ENCODE measurements at places on chromosomes 2 and 18.

DNA sequence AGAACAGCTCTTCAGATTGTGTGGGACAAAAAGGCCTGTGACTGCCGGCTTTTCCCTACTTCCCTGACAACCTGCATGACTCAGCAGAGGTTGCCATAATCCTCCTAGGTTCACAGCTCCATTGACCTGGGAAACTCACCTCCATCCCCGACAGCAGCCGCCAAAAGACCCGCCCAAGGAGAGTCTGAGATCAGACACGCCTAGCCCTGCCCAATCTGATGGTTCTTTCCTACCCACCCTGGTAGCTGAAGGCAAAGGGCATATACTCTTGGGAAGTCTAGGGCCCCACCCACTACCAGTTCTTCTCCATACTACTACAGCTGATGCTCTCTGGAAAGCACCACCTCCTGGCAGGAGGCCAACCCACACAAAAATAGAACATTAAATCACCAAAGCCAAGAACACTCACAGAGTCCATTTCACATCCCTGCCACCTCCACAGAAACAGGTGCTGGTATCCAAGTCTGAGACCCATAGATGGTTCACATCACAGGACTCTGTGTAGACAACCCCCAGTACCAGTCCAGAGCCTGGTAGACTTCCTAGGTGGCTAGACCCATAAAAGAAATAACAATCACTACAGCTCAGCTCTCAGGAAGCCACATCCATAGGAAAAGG is 140.6 kb downstream of the NETO1 start:
- DNase-seq: no peak

- DNase-seq: no peak
Observed at GRCh38 chr2:56376699-56377665, 193.2 kb downstream of the CCDC85A start.

GRCh38 chr2:134133622-134134312 is 120.1 kb upstream of the MGAT5 start:
- DNase-seq: no peak

GRCh38 chr18:52136532-52136931 is 203.5 kb upstream of the DCC start:
- no peak for DNase-seq

DNA sequence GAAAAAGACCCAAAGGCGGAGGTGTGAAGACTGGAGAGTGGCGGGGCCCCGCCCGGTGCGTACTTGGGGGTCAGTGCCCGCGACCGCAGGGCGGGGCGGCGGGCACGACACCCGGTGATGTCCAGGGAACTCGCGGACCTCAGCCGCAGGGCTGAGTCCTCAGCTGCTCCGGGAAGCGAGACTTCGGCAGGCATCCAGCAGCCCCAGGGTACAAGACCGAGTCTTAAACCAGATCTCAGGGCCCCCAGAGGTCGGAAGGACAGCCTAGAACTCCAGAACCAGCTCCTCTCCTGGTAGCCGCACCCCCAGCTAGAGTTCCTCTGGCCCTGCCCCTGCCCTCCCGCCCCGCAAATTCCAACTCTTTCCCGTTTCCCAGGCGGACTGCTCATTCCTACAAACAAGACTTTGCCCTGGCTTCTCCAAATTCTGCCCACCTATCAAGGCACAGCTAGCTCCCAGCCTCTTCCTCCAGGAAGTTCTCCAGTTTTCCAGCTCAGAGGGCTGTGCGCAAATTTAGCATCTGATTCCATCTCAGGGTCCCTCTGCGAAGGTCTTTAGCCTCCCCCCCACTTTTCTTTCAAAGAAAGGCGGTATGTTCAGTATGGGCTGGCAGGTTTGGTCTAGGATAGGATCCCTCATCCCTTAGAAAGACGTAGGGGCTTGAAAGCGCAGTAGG is 26.0 kb upstream of the NOTO start:
- DNase-seq: peak; percentile 69

DNA sequence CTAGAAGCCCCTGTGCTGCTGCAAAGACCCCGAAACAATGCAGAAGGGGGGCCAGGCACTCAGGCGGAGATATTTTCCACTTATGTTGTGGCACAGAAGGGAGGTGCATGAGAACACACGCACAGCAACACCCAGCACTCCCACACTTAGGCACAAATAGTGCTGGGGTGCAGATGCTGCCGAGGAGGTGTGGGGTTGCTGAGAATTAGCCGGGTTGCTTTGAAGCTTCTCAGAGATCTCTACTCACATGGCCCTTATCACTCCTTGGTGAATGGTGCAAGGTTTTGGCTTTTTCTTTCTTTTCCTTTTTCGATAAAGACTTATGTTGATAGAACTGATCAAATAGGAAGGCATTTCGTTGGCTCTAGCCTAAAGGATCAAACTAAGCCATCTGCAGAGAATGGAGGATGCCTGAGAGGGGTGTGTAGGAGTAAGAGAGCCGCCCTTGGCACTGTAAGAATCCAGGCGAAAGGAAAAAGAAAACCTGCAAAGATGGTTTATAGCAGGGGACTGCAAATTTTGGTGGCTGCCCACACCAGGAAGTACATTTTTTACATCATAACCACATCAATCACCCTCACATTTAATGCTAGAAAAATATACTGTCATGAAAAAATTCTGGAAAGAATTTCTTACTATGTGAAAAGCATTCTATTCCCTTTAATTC is 27.9 kb upstream of the FHL2 start:
- DNase-seq: no peak

DNA sequence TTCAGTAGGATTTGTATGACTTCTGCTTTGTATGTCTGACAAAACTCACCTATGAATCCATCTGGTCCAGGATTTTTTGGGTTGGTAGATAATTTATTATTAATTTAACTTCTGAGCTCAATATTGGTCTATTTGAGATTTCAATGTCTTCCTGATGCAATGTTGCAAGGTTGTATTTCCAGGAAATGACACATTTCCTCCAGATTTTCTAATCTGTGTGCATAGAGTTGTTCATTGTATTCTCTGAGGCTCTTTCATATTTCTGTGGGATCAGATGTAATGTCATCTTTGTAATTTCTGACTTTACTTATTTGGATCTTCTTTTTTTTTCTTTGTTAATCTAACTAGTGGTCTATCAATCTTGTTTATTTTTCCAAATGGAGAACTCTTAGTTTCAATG is 584.7 kb upstream of the SETBP1 start:
- no peak for DNase-seq

- no peak for DNase-seq
Observed at GRCh38 chr18:70176537-70176936, 28.9 kb downstream of the RTTN start.

- no peak for DNase-seq
Observed at GRCh38 chr18:37572736-37573135, 7.1 kb upstream of the CELF4 start.

- DNase-seq: no peak
Observed at GRCh38 chr2:62540408-62541168, 34.6 kb upstream of the TMEM17 start.

GRCh38 chr2:226124548-226125011 is 675.0 kb downstream of the IRS1 start:
- no peak for DNase-seq

DNA sequence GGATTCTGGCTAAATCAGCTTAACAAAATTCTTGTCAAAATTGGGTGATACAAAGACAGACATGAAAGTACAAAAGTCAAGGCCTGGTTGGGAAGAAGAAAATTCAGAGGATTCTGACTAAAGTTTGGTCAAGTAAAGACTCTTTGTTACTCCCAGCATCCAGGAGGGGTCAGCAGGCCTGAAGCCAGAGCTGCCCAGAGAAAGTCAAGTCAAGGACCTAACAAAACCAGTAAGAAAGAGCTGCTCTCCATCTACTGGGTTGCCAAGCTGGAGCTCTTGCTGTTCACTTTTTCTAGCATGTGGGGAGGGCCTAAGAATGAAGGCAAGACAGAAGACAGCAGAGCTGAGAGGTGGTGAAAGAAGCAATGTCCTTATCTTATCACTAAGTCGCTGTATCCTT is 143.3 kb downstream of the C1D start:
- DNase-seq: no peak

DNA sequence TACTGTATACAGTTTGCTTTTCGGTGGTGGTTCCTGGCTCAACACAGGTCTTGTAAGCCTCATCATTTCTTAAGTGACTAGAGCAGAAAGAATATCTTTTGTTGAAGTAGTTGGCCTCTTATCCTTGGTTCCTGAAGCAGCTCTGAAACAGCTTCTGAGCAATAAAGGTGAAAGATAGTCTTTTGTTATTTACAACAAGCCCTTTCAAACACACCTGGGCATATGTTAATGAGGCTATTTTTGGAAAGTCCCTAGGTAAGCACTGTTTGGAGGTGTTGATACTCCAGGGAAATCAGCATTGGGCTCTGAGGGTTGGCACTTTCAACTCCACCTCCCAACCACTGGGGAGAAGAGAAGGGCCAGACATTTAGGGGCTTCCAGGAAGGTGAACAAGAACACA is 211.0 kb downstream of the MCFD2 start:
- DNase-seq: peak; percentile 69

GRCh38 chr2:11055679-11056215 is 99.5 kb upstream of the SLC66A3 start:
- DNase-seq: no peak

- no peak for DNase-seq
Observed at GRCh38 chr2:128236491-128237035, 82.1 kb downstream of the HS6ST1 start.

GRCh38 chr2:8525582-8526402 is 156.1 kb upstream of the ID2 start:
- DNase-seq: peak; percentile 68

GRCh38 chr18:40159141-40160017 is 1795.7 kb upstream of the PIK3C3 start:
- DNase-seq: no peak

DNA sequence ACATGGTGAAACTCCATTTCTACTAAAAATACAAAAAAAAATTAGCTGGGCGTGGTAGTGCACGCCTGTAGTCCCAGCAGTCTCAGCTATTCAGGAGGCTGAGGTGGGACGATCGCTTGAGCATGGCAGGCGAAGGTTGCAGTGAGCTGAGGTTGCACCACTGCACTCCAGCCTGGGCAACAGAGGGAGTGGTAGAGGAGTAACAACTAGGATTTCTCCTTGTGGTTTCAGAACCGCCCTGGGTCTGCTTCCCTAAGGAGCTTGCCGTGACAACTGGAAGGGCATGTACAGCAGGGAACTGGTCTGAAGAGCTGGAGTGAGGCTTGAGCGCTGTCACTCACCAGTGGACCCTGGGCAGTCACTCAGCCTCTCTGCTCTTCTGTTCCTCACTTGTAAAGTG is 29.1 kb downstream of the REEP1 start:
- no peak for DNase-seq

DNA sequence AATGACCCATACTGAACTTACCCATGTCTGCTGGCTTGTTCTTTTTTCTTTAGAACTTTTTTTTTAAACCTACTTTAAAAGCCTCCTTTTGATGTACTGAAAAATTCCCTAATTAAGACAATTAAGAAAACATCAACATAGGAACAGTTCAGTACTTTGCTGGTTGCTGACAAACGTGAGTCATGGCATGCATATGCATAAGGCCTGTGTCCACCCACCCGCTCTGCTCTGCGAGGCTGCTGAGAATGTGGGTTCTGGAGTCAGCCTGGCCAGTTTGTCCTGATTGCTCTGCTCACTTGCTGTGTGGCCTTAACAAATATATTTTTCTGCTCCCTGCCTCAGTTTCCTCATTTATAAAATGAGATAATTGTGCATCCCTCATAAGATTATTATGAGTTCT is 27.3 kb downstream of the LAMA3 start:
- DNase-seq: peak; percentile 66

GRCh38 chr2:84849271-84849952 is 31.5 kb downstream of the TRABD2A start:
- DNase-seq: no peak

DNA sequence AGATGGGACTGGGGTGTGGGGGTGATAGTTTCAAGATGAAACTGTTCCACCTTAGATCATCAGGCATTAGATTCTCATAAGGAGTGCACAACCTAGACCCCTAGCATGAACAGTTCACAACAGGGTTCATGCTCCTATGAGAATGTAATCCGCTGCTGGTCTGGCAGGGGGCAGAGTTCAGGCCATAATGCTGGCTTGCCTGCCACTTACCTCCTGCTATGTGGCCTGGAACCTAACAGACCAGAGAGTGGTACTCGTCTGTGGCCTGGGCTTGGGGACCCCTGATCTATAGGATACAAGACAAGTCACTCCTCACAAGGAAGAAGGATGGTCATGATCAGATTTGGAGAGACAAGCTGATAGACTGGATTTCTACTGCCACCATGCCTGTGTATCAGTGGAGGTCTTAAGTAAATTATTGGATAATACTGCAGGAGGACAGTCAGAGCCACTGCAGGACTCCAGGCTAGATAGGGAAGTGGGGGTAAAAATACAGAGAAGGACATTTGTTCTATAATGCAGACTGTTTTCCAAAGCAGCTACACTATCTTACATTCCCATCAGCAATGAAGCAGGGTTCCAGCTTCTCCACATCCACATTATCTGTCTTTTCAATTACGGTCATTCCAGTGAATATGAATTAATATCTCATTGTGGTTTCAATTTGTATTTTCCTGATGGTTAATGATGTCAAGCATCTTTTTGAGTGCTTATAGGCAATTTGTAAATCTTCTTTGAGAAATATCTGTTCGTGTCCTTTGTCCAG is 28.8 kb upstream of the APOB start:
- no peak for DNase-seq

GRCh38 chr18:10751653-10752052 is 225.8 kb downstream of the NAPG start:
- no peak for DNase-seq

DNA sequence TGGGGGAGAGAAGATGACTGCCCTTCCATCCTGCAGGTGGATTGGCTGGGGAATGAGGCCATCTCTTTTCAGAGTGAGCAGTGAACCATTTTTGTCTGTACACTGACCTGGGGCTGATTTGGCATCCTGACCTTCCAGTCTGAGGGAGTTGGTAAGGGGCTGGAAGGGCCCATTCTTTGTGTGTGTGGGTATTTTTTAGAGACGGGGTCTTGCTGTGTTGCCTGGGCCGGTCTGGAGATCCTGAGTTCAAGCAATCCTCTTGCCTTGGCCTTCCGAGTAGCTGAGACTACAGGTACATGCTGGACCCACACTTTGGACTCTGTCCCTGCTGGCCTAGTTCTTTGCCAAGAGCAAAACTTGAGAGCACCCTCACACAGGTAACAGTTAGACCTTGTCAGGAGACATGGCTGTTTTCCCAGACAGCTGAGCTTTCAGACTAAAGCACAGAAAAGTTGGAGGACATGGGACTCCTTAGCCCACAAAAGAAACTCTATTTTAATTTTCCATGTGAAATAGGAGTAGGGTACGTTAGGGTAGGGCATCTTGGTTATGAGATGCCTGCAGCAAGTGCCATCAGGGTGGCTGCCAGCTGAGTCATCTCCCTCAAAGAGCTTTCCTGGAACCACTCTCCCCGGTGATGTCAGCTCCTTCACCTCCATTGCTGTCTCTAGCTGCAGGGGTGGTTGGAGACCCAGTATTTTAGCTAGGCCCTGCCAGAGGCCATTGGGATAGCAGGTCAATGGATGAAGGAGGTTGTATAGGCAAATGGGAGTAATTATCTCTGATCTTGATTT is 60.7 kb downstream of the DGKD start:
- no peak for DNase-seq
